ENCODE measurements at places on chromosomes 11 and 22. TPM values are rescaled to one million over a fixed set of nuclear protein-coding genes. Genes with fewer than 3 reads are reported as not detected.

The ASPHD2 gene
- total RNA-seq: 0.64 TPM

The OR52N2 gene
- total RNA-seq: not detected

DNA sequence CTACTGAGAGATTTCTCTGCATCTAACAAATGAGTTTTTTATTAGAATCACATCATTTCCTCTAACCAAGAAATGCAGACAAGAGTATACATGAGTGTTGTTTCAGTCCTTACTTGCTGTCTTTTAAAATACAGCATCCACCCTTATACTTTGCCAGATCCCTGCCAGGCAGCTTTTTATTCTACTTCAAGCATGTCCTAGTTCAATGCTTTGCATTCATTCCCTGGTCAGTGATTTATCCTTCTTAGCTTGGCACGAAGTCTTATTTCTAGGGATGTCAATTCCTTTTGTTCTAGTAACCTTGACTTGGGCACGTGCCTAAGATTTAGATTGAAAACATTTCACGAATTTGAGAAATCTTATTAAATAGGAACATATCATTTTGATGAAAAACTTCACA lies 307.2 kb upstream of the MPPED2 start:
- DNase-seq: no peak

The HORMAD2 gene
- not detected for total RNA-seq

DNA sequence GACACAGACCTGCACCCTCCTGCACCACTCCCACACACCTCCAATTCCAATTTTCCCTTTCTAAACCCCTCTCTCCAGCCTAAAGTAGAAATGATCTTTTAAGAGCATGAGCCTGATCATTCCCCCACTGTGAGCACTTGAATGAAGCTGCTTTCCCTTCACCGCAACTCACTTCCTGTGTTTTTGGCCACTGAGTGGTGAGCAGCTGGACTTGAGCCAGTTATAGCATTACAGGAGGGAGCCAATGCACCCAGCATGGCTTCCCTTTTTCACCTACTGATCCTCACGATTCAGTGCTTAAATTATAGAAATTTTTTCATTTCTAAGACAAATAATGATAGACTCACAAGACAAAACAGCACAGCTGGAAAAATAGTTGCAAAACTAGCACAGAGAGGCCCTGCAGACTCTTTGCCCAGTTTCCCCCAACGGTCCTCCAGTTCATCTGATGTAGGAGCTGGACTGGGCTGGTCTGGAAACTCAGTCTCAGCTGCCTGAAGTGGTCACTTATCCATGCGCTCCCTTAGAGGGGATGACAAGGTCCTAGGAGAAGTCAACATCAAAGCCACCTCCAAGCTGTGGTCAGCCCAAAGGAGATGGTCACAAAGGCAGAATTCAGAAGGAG lies 9.7 kb upstream of the APOL4 start:
- DNase-seq: no peak

The ANAPC15 gene
- total RNA-seq: 12.1 TPM

The OTOG gene
- total RNA-seq: not detected

GRCh38 chr22:42116848-42117424 lies 13.7 kb downstream of the CYP2D6 start:
- DNase-seq: no peak

The TSPAN32 gene
- 1.0 TPM for total RNA-seq

The CYP2D6 gene
- total RNA-seq: 0.73 TPM

DNA sequence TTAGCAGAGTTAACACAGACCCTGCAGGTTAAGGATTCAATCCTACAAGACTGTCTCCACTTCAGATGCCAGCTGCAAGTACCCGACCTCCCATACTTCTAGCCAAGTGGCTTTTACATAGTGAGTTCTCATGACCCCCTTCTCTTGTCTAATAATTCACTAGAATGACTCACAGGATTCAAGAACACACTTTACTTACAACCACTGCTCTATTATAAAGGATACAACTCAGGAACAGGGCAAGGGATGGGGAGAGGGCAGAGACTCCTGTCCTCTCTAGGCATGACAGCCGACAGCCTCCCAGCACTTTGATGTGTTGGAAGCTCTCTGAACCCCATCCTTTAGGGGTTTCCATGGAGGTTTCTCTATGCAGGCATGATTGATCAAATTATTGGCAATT lies 60.0 kb downstream of the MYO18B start:
- DNase-seq: no peak

The OPCML gene
- total RNA-seq: not detected

The GAS2L1 gene
- total RNA-seq: 15.7 TPM

The PNPLA5 gene
- total RNA-seq: not detected

DNA sequence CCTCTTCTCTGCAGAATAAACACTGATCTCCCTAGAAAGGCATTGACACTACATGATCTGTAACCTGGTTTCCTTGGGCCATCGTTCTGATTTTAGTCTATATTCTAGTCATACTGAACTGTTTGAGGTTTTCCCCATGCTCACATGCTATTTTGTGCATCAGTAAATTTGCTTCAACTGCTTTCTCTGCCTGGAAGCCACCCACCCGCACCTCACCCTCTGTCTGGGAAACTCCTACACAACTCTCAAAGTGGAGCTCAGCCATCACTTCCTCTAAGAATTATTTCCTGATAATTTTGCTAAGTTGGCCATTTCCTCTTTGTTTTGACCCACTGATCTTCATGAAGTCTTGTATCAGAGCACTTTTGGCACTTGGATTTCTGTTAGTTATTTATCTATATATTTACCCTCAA lies 36.1 kb downstream of the MMP20 start:
- no peak for DNase-seq

DNA sequence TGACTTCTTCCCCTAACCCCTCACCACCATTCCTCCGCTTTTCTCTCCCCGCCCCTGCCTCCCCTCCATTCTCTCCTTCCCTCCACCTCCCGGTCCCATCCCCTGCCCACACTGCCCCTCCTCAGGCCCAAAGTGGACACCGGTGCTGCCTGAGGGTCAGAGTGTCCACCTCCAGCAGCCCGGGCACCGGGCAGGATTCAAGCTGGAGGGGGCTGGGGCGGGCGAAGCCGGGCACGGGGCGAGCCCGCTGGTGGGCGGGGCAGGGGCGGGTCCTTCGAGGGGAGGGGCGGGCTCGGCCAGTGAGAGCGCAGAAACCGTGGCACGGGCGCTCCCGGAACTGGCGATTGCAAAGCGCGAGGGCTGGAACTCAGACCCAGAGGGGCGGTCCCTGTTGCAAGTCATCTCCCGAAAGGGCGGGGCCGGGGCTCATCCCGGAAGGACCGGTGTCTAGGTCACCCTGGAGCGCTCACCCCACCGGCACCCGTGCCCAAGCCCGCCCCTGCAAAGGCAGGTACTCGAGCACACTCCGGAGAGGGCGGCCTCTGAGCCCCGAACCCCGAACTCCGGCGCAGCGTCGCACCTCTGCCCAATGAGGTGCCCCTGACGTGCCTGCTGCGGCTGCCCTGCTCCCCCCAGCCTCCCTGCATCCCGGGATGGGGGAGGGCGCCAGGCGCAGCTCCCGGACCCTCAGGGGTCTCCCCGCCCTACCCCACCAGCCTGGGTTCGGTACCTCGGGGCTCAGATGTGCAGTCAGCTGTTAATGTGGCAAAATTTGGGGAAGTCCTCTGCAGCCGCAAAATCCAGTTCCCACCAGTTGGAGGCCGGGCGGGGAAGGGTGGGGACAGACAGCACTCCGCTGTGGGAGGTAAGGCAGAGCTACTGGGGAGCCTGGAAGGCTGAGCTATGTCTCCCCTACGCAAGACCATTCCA lies 16.5 kb upstream of the CDKN1C start:
- DNase-seq: peak; percentile 97

GRCh38 chr11:26688701-26689100 lies 33.2 kb downstream of the SLC5A12 start:
- DNase-seq: no peak

DNA sequence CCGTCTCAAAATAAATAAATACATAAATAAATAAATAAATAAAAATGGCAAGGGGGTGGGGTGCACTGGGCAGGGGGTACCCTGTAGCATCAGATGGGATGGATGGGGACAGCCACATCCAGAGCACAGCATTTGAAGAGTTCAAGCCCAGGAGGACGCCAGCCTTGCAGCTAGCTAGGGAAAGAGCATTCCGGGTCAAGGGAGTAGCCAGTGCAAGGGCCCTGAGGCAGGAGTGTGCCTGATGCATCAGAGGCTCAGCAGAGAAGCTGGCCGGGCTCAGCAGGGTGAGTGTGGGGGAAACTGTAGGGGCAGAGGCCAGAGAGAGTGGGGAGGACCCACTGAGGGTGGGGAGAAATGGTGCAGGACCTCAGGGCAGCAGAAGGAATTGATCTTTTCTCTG lies 23.7 kb upstream of the CCND1 start:
- DNase-seq: no peak

GRCh38 chr11:27563201-27563600 lies 56.6 kb upstream of the LIN7C start:
- DNase-seq: no peak

- no peak for DNase-seq
These were observed 65.2 kb downstream of the CSTPP1 start for GRCh38 chr11:47001781-47002181.

- no peak for DNase-seq
These were observed 88.0 kb downstream of the ZBTB16 start for GRCh38 chr11:114147375-114148012.

The OR56A1 gene
- total RNA-seq: not detected

- no peak for DNase-seq
These were observed 390 bp upstream of the HTATIP2 start for GRCh38 chr11:20363149-20363499.

The GCAT gene
- total RNA-seq: 23.7 TPM

The MB gene
- 0.48 TPM for total RNA-seq

The SOX6 gene
- total RNA-seq: 8.0 TPM

The GSTT2 gene
- total RNA-seq: not detected

- no peak for DNase-seq
These were observed 40.9 kb upstream of the PRR5 start for GRCh38 chr22:44661070-44661469.

The STARD10 gene
- total RNA-seq: 93.7 TPM

DNA sequence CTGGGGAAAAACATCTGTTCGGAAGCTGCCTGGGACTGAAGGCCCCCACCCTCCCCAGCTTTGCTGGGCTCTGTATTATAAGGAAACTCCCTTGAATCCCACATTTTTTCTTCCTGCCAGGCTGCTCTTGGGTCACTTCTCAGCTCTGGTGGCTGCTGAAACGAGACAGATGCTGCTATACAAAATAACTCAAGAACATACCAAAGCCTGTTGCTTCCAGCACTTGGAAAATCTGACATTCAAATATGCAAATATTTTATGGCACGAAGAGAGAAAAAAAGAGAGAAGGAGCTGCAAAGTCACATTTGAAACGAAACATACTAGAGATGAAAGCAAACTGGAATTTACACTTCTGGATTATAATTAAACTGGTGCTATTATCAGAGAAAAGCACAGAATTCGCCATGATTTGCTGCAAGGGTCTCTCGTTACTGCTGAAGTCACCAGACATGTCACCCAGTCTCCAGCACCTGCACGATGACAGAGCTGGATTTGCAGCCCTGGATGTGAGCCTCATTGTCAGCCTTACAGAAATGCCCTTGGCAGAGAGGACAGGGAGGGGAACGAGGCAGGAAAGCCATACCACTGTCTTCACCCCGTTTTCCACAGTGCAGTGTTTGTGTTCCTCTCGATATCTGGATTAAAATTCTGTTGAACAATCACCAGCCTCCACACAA lies 47.9 kb upstream of the IGSF9B start:
- DNase-seq: no peak

GRCh38 chr22:47082505-47082904 lies 320.1 kb downstream of the TBC1D22A start:
- no peak for DNase-seq

- DNase-seq: no peak
These were observed 140.6 kb upstream of the CADM1 start for GRCh38 chr11:115644856-115645255.

The SESN3 gene
- 28.2 TPM for total RNA-seq

DNA sequence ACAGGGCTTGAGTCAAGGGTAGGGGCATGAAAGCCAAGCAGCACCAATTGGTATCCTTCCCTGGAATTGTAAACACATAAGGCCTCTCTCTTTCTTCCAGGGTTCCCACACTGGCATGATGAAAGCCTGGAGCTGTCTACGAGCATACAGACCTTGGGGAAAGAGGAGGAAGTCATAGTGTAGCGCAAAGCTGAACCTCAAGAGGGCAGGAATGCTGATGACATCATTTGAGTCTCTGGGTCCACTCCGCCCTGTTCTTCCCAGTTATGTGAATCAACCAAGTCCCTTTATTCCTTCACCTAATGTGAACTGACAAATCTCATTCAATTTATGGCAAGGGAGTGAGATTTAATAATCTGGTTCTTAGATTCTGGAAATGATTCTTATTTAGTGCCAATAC lies 266.4 kb upstream of the NCAM1 start:
- DNase-seq: no peak

- no peak for DNase-seq
These were observed 253.3 kb downstream of the BRD1 start for GRCh38 chr22:49574205-49574880.

- no peak for DNase-seq
These were observed 789 bp downstream of the RPS13 start for GRCh38 chr11:17076517-17077239.

- DNase-seq: no peak
These were observed 5.7 kb downstream of the HSD17B12 start for GRCh38 chr11:43686207-43686606.

GRCh38 chr11:7892059-7892699 lies 38.9 kb downstream of the OR10A6 start:
- DNase-seq: no peak

- DNase-seq: no peak
These were observed 114.9 kb downstream of the ARHGAP32 start for GRCh38 chr11:129077191-129077590.
